Right atrium auricular region (tissue), 2 donors: ENCODE measurements at places on chromosomes 12 and 14.
A peak's percentile ranks its signal among the peaks of the same experiment; 100 is the strongest.

DNA sequence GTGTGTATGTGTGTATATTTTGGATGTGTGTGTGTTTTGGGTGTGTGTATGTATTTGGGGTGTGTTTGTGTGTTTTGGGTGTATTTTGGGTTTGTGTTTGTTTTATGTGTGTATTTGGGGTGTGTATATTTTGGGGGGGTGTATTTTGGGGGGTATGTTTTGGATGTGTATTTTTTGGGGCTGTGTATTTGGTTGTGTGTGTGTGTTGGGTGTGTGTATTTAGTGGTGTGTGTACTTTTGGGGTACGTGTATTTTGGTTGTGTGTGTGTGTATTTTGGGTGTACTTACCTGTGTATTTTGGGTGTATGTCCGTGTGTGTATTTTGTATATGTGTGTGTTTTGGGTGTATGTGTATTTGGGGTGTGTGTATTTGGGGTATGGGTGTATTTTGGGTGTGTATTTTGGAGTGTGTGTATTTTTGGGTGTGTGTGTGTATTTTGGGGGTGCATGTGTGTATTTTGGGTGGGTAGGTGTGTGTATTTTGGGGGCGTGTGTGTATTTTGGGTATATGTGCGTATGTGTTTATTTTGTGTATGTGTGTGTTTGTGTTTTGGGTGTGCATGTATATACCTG is 16.7 kb upstream of the TCTN2 start:
- no peak for DNase-seq
- H3K27me3 ChIP-seq = no peaks in the 10 kb centered on the region
- H3K36me3 ChIP-seq = peaks cover 21% of the 10 kb centered on the region
- no peaks in the 10 kb centered on the region for H3K4me1 ChIP-seq
- H3K27ac ChIP-seq = no peak overlapping the region

DNA sequence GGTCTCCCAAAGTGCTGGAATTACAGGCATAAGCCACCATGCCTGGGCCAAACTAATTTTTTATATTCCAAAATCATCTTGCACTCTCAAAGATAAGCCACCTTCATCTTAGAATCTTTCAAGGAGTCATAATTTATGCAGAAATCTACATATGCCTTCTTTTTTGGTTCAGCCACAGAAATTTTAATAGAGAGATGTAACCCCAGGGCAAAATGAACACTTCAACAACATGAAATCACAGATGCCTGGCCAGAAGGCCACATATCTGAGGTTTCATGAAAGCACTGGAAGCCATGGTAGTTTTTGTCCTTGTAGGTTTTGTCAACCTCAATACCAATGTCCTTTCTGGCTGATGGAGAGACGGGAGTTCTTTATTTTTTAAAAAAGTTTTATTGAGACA is 9.8 kb downstream of the SUPT16H start:
- no peaks in the 10 kb centered on the region for H3K4me1 ChIP-seq
- no peak overlapping the region for H3K27ac ChIP-seq
- no peak overlapping the region for H3K4me3 ChIP-seq
- H3K36me3 ChIP-seq = peaks cover 29% of the 10 kb centered on the region
- no peaks in the 10 kb centered on the region for H3K27me3 ChIP-seq
- no peak for DNase-seq

- DNase-seq = no peak
- H3K27ac ChIP-seq = peak overlapping the region; percentile 94
- H3K36me3 ChIP-seq = no peaks in the 10 kb centered on the region
- H3K27me3 ChIP-seq = no peaks in the 10 kb centered on the region
- H3K4me1 ChIP-seq = no peaks in the 10 kb centered on the region
- peak overlapping the region; percentile 74 for H3K4me3 ChIP-seq
These were observed 462 bp downstream of the SRP54 start for GRCh38 chr14:34983148-34983760.

DNA sequence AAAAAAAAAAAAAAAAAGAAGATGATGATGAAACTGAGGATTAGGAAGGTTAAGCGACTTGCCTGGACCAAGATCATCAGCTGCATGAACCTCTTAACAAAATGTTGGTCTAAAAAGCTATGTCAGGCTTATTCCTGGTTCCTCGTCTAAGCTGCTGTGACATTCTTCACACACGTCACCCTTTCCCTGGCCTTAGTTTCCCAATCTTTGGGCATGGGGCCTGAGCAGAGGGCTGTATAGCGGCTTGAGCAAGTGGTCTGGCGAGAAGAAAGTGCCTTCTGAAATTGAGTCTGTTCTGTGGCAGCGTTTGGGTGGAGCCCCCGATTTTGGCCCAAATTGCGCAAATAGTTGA is 58.7 kb upstream of the CCND2 start:
- H3K4me1 ChIP-seq = no peaks in the 10 kb centered on the region
- H3K27ac ChIP-seq = no peak overlapping the region
- H3K36me3 ChIP-seq = no peaks in the 10 kb centered on the region

DNA sequence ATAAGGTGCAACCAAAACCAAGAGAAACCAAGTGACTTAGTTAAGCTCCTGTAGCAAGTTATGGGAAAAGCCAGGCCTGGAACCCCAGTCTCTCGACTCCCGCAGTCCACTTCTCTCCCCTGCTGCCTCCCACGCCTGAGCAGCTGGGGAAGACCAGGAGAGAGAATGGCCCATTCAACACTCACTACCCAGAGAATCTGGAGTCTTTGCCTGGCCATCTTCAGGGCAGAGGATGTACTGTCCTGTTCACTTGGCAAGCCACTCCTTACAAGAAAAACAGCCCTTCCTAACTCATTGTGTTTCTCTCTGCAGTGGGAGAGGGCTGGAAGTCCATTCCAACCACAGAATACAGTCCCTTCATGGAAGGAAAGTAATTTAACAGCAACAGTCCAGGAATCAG is 1.8 kb downstream of the PITPNM2 start:
- H3K27me3 ChIP-seq = no peaks in the 10 kb centered on the region
- no peaks in the 10 kb centered on the region for H3K4me1 ChIP-seq
- no peaks in the 10 kb centered on the region for H3K36me3 ChIP-seq
- DNase-seq = no peak

- H3K4me1 ChIP-seq = no peaks in the 10 kb centered on the region
- no peak for DNase-seq
- no peak overlapping the region for H3K4me3 ChIP-seq
- no peaks in the 10 kb centered on the region for H3K36me3 ChIP-seq
- H3K27me3 ChIP-seq = no peaks in the 10 kb centered on the region
These were observed 62.2 kb downstream of the BMP4 start for GRCh38 chr14:53894456-53894855.

GRCh38 chr14:59482541-59483331 is 1.5 kb downstream of the L3HYPDH start:
- peaks cover 56% of the 10 kb centered on the region for H3K4me1 ChIP-seq
- H3K27ac ChIP-seq = peak overlapping the region; percentile 98
- H3K36me3 ChIP-seq = peaks cover 9% of the 10 kb centered on the region
- no peaks in the 10 kb centered on the region for H3K27me3 ChIP-seq

- H3K27me3 ChIP-seq = no peaks in the 10 kb centered on the region
- H3K27ac ChIP-seq = no peak overlapping the region
- no peaks in the 10 kb centered on the region for H3K4me1 ChIP-seq
- DNase-seq = no peak
These were observed 444.1 kb downstream of the RAD51B start for GRCh38 chr14:68263563-68264259.
